ENCODE measurements at places on chromosomes 6 and 20.

DNA sequence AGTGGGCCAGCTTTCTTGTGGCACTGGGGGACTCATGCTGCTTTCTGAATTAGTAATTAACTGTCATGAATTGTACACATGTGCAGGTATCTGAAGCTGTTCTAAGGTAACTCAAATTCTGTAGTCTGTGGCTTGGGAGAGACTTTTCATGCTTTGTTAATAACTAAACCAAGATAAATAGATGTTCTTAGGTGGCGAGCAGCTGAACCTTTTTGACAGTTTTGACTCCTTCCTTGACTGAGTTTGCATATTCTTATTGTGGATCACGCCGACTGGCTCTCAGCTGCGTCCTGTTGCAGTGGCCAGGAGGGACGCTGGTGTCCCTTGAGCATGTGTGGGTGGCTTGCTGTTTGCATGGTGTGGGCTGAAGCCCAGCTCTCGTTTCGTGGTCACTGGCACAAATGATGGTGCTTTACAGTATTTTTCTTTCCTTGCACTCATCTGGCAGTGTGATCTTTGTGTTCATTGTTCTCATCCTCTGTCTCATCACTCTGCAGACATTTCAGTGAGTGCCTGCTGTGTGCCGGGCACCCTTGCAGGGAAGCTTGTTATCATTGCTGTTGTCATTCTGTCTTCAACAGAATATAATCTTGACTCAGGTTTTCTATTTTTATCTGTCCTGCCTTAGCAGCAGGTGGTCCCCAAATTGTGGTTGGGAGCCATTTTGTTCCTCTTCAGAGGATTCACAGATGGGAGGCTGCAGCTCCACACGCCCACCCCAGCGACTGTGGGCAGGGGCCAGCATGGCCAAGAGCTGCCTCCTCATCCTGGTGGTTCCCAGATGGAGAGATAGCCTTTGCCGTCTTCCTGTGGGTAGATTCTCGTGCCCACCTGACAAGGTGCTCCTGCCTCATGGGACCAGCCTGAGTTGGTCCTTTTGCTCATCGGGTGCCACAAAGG is 39.6 kb downstream of the DUSP22 start:
- no peak for DNase-seq

DNA sequence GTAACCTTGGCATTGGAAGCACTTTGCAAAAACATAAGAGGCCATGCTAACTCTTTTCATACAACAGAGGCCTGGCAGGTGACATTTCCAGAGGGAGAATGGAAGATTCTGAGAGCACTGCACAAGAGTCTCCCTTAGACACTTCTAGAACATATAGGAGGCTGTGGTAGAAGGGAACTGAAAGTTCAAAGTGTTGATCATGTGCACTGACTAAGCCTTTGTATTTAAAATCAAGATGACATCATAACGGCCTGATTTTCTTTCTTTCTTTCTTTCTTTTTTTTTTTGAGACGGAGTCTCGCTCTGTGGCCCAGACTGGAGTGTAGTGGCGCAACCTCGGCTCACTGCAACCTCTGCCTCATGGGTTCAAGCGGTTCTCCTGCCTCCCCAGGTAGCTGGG is 26.8 kb upstream of the DNAAF9 start:
- no peak for DNase-seq

GRCh38 chr6:87628424-87628823 is 38.5 kb downstream of the ORC3 start:
- no peak for DNase-seq

DNA sequence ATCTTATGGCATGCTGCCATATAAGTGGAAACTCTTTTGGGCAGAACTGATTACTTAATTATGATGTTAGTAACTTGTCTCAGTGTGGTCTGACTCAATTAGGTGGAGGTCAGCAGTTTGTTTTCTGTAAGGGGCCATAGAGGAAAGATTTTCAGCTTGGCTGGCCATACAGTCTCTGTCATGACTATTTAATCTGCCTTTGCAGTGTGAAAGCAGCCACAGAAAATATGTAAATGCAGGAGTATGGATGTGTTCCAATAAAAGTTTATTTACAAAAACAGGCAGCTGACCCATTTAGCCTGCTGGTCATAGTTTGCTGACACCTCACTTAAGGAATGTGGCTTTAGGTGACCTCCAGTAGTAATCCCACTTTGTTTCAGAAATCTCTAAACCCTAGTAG is 700.7 kb downstream of the EPM2A start:
- no peak for DNase-seq

- DNase-seq = no peak
Measured at GRCh38 chr20:17634661-17635331, 47.2 kb downstream of the RRBP1 start.

DNA sequence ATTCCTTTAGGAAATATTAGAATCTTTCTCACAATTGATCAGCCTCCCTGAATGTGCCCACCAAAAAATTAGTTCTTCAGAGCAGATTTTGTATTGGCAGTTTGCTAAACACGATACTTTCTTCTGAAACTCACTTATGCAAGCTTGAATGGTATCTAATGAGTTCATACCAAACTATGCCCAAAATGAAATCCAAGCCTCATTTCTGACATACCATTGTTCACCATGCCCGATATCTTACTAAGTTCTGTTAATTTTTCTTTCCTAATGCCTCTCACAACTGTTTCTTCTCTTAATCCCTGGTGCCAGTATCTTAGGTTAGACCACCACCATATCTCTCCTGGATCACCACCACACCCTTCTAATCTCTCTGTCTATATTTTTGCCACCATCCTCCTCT is 755.9 kb downstream of the KIF16B start:
- no peak for DNase-seq

DNA sequence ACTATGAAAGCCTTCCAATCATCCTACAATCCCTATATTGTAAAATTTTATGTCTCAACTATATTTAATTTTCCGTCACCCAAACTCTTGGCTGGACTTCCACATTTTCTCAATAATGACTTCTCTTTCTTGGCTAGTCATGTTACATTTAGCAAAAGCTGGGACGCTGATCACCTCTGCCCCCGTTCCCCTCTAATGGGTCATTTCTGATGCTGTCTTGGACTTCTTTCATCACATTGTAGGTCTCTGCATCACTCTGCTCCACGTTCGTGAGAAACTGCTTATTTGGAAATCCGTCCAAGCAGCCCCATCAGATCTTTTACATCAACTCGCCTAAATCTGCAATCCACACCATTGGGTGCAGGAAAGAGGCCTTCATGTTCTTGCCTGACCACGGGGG is 203.8 kb downstream of the MYLK4 start:
- DNase-seq = no peak

- DNase-seq = no peak
Measured at GRCh38 chr20:15716256-15716655, 857.0 kb downstream of the KIF16B start.

GRCh38 chr6:141261672-141262060 is 871.1 kb upstream of the GJE1 start:
- DNase-seq = no peak

GRCh38 chr6:109002051-109002697 is 92.5 kb downstream of the SESN1 start:
- DNase-seq = no peak

DNA sequence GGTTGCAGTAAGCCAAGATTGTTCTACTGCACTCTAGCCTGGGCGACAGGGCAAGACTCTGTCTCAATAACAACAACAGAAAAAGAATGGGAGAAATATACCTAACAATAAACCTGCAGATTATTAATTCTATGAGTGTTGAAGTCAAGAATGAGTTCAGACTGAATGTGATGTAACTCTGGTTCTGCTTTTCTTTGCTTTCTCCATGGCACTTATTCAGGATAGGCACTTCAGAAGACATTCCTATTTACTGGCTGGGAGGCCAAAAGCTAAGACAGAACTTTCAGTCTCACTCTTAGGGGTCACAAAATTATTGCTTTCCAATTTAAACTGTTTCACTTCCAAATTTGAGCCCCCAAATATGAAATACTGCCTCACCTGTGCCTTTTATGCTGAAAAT is 15.7 kb upstream of the PRIM2 start:
- no peak for DNase-seq

DNA sequence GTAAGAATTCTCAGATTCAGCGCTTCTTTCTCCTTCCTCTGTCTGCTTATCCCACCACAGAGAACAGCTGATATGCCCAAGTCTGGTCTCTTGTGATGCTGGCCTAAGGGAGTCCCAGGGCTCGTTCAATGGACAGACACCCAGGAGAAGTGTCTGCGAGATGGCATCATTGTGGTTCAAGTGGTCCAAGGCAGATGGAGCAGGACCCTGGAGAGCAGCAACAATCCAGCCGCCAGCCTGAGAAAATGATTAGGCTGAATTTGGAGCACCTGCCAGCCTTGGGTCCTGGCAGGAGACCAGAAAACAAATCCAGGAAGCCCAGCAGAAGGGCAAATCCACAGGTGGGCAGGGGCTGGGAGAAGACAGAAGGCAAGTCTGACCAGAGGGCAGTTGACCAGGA is 145.8 kb downstream of the PTPRT start:
- no peak for DNase-seq

DNA sequence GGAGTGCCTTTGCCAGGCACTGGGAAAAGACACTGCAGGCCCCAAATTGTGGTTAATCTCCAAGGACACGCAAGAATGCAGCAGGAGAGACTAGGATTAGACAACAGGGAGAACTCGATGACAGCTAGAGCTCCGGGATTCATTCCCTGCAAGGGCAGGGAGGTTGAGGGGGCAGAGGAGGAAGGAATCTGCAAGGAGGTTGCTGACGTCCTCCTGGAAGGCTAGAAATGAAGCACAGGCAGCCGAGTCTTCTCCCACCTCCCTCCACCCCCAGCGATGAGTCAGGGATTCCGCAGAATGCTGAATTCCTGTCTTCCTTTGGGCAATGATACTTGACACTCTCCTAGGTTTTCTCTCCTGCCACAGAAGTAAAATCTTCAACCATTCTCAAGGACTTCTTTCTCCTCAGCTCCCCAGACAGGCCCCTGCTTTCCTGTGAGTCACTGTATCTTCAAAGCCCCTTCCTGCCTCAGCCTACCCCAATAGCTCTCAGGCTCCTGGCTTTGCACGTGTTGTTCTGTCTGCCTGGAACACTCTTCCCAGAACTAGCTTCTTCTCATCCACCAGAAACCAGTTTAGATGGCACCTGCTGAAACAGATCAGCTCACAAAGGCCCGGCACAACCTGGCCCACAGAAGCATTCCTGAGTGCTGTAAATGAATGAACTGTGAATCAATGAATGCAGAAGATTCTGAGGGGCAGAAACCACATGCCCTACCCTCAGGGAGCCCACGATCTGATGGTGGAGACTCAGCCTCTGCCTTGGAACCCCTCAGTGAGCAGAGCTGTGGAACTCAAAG is 85.6 kb downstream of the MRPL14 start:
- DNase-seq = no peak

DNA sequence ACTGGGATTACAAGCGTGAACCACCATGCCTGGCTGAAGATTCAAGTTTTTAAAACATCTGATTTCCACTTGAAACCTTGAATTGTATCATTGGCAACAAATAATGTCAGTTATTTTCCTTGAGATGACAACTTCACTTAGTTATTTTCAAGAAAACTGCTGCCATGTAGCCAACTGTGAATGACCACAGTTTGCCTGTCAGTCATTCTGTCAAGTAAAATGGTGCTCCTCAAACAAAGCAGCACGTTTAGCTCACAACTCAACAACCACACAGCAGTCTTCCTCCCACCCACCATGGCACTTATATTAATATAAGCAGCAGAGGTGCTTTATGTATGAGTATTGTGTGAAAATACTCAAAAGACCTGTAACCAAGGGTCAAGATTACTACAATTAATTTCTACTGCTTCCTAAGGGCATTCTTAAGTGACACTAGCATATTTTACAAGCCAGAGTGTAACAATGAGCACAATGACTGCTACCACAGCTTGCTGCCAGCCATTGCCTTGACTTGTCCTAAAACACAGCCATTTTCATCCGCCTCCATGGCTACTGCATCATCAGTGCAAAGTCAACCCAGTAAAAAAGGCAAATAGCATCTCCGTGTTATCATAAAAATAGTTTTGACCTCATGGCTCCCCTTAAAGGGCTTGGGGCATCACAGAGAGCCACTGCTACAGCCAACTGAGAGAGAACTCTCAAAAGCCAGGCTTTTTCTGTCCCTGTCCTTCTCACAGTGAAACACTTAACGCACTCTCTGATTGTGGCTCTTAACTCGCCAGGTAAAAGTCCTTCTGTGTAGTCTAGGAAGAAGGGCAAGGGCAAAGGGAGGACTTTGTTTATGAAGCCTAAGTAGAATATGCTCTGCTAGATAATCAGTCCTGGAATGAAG is 96.4 kb upstream of the TAB2 start:
- DNase-seq = no peak

DNA sequence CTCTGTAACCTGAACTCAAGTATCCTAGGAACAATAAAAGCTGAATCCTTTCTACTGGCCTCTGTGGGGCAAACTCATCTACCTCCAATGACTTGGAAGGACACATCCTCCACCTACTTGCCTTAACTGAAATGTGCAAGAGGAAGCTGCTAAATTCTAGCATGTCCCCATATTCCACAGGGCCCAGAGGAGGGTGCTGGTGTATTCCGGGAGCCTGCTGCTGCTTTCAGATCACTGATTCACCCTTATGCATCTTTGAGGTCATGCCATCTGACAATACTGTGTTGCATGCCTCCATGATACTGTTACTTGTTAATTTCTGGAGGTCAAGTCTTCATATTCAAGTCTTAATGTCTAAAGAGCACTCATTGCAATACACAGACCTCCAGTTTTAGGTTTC is 40.3 kb downstream of the LYRM4 start:
- no peak for DNase-seq

GRCh38 chr6:151209071-151209831 is 30.5 kb upstream of the AKAP12 start:
- DNase-seq = no peak

DNA sequence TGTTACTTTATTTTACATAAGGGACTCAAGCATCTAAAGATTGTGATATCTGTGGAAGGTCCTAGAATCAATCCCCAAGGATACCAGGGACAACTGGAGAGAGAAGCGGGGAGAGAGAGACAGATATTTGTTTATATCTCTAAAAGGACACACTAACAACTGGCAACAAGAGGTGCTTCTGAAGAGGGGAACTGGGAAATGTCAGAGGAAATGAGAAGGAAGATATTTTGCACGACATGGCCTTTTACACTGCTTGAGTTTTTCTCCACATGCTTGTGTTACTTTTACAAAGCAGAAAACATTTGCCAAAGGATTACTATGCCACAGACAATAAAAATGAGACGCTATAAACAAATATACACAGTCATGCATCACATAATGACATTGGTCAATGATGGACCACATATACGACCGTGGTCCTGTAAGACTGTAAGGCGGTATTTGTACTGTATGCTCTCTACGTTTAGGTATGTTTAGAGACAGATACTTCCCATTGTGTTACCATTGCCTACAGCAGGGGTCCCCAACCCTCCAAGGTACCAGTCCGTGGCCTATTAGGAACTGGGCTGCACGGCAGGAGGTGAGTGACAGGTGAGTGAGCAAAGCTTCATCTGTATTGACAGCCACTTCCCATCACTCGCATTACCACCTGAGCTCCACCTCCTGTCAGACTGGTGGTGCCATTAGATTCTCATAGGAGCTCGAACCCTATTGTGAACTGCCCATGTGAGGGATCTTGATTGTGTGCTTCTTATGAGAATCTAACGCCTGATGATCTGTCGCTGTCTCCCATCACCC is 64.6 kb upstream of the PTPN1 start:
- DNase-seq = no peak
